NCI-H1092 (cell line): ENCODE measurements at places on chromosomes 3 and 15.

- DNase-seq, result no peak
These were observed 2.6 kb downstream of the ITIH1 start for GRCh38 chr3:52779837-52780585.

DNA sequence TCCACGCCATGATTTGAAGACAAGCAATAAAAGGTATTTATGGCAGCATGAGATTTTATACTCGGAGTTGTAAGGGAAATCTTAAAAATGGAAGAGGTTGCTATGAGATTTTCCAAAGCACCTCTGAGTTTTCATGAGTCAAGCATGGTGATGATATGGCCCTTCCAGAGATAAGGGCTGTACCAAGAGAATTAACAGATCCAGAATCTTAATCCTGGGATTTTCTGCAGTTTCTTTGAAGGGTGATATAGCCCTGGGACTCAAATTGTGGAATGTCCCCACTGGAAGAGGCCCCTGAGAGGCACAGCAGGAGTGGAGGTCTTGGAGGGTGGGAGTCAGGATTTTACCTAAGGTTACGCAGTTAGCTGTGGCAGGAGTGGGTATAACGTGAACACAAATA, 243.3 kb downstream of the ZNF621 start:
- DNase-seq, result no peak

DNA sequence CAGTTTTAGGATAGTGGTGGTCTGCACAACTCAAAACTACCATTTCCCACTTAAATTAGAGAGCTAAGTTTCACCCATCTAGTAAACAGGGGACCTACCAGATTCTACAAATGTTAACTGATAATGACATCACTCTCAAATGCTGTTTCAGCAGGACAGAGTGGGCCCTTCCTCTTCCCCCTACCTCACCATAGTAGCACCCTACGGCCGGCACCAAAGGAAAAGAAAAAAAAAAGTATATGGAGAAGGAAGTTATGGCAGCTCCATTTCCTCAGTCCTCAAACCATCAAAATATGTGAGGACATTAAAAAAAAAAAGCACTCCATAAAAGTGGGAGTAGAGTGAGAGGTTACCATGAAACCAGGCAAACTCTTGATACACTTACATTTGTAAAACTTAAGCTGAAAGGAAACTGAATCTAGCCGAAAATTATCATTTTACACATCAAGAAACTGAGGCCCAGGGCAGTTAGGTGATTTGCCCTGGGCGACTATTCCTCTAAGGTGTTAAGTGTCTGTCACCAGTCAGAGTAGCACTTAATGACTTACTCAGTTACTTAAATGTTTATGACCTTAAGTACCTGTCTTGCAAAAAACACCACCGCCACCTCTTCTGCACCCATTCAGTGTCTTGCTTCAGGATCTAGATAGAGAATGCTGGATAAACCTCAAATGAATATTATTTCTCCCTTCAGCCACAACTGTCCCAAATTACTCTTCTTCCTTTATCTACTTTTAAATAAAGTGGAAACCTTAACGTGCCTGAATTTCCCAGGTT, 2.7 kb downstream of the MSL2 start:
- no peak for DNase-seq

DNA sequence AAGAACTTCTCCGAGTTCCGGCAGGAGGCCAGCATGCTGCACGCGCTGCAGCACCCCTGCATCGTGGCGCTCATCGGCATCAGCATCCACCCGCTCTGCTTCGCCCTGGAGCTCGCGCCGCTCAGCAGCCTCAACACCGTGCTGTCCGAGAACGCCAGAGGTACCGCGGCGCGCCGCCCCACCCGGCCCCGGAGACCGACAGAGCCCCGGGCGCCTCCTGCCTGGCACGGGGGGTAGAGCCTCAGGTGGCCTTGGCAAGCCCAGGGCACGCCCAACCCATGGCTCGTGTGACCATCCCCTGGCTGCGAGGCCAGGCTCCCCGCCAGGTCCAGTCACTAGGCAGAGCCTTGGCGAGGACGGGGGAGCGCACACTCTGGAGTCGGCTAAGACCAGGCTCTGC, 134.1 kb downstream of the LRRK1 start:
- no peak for DNase-seq

DNA sequence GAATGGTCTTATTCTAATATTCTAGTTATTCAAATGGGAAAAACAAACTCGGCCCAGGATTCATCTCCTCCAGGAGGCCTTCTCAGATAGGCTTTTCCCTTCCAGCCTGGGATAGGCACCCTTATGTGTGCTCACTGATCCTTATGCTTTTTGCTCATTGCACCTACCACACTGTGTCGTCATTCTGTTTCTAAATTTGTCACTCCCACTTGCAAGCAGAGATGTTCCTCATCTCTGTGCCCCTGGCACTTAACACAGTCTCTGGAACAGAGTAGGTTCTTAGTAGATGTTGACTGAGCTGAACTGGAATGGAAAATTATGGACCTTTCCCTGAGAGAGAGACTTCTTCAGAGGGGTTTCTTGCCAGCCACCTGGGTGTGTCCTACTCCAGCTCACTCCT, 18.7 kb upstream of the SPG11 start:
- no peak for DNase-seq

DNA sequence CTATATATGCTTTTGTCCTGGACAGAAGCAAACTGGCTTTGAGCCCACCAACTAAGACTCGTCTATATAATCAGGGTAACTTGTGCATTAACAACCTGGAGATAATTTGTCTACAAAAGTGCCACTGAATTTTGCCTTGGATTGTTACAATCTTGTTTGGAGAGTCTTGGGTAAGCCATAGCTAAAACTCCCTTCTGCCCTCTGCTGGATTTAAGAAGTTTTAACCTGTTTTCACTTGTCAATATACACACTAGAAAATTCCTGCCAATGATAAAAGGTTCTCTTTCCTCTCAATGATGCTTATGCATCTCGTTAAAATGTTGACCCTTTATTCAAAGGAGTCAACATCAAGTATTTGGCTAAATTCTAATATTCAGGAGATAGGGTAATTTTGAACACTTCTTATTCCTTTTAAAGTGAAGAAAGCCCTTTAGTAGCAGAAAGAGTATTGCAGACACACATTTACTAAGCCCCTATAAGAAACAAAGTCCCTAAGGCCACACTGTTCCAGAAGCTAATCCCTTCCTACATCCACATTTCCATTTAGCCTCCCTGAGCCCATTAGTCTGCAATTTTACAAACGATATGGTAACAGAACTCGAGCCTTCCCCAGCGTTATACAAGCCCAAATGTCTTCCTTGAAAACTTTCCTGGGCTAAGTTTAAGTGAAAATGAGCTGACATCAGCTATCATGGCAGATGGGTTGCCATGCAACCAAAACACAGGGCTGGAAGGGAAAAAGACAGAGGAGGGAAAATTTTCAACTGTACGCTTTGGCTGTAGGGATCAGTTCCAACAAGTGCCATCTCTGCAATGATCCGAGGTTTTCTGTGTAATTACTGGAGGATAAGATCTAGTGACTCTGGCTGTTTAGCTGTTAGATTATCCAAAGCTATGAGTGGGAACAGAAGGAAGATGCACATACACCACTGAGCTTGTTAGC, 75.9 kb upstream of the FGF12 start:
- peak; percentile 27 for DNase-seq

DNA sequence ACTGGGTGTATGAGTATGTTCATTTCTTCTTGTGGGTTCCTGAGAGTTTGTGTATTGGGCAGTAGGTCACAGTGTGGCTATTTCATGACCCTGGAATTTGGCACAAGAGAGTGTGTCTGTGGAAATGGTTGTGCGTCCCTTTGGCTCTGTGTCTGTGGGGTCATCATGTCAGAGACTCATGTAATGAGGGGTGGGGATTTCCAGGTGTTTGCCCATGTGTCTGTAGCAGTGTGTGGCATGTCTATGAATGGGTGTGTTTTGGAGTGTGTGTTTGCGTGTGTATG, 1.3 kb upstream of the GATA2 start:
- no peak for DNase-seq
